ENCODE measurements at places on chromosomes 1 and 21.

DNA sequence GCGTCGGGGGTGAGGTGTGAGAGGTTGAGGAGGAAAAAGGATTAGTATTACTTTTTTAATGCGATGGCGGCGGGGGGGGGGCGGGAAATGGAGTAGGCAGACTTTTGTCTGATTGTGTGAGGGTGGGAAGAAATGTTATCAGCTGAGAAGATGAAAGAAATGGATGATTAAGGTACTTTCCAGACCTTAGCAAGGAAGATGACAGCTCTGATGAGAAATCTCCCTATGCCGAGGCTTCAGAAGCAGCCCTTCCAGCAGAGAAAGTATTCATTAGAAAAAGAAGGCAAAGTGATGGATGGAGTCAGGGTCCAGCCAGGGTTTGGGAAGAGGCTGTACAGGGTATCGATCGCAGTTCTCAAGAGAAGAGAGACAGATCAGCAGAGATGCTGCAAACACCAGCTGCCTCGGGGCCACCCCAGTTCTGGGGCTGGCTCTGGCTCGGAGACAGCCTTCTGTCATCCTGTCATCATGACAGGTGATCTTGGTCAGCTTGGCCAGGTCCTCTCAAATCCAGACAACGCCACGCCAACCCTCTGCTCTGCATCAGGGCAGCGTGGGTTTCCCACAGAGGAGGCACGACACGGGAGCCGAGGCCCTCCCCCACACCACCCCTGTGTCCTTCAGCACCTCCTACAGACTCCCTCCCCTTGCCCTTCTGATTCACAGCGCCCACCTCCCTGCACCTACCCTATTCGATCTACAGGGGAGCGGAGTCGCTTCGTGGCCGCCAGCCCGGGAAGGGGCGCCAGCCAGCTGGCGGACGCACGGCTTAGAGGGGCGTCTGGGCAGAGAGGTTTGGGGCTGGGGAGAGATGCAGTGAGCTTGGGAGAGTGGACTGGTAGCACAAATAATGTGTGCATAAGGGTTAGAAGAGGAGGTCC is 674 bp upstream of the ATXN7L2 start:
- DNase-seq: peak; percentile 26

- no peak for DNase-seq
Observed at GRCh38 chr21:24179110-24179509, 1428.2 kb downstream of the MRPL39 start.

- DNase-seq: no peak
Observed at GRCh38 chr1:100423832-100424337, 71.6 kb downstream of the CDC14A start.

GRCh38 chr1:245108909-245109308 is 45.9 kb upstream of the KIF26B start:
- DNase-seq: no peak

DNA sequence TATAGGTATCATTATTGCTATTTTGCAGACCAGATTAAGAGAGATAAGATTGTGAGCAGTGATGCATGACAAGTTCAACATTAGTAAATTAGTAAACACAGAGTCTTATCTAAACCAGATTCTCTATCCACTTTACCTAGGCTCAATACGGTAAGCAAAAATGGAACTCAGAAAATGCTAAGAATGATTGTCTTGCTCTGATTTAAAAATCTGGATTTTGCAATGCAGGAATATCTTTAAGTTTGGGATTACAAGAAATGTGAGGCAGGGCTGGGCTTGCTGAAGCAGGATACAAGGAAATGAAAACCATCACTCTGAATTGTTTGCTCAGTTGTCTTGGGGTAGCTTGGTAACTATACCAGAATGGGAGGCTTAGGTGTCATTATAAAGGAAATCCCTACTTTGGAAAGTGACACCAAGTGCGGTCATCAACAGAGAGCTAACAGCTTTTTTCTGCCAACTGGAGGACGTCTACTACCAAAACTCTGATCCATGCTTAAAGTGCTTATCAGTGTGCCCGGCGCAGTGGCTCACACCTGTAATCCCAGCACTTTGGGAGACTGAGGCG is 332.7 kb upstream of the RUNX1 start:
- DNase-seq: no peak

GRCh38 chr21:25567472-25567871 is 39.8 kb downstream of the MRPL39 start:
- DNase-seq: no peak

GRCh38 chr1:173255214-173255813 is 48.2 kb upstream of the TNFSF4 start:
- no peak for DNase-seq

DNA sequence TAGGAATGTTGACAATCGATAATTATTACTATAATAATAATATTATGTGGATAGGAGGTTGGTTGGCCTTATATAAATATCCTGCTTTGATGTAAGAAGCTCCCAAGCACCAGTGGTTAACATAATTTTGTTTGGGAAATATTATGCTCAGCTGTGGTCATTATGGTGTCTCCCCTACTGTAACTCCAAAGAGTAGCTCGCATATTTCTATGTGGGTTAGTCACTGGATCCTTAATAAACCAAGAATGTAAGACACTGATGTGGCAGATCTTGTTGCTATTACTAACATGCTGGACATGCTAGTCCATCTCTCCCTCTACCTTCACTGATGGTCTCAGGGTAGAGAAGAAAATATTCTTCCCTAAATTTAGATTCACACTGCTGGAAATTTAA is 79.2 kb upstream of the RALGPS2 start:
- no peak for DNase-seq

- DNase-seq: no peak
Observed at GRCh38 chr1:159005161-159005560, 4.5 kb upstream of the IFI16 start.

DNA sequence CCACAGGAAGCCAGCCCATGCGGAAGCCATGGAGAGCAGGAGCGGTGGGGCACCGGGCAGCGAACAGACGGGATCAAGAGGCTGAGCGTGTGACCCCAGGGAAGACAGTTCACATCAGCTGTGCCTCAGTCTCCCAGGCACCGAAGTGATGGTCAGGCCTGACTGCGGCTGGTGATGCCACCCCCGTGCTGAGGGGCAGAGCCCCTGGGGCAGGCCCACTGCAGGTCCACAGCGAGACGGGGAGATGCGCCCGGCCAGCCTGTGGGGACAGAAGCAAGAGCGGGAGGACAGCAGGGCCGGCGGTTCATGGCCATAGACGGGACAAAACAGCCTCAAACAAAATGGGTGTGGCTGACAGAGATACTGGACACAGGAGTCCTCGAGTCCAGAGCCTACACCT is 93.8 kb downstream of the RIPK4 start:
- no peak for DNase-seq

GRCh38 chr1:106975944-106976343 is 80.5 kb upstream of the PRMT6 start:
- no peak for DNase-seq

DNA sequence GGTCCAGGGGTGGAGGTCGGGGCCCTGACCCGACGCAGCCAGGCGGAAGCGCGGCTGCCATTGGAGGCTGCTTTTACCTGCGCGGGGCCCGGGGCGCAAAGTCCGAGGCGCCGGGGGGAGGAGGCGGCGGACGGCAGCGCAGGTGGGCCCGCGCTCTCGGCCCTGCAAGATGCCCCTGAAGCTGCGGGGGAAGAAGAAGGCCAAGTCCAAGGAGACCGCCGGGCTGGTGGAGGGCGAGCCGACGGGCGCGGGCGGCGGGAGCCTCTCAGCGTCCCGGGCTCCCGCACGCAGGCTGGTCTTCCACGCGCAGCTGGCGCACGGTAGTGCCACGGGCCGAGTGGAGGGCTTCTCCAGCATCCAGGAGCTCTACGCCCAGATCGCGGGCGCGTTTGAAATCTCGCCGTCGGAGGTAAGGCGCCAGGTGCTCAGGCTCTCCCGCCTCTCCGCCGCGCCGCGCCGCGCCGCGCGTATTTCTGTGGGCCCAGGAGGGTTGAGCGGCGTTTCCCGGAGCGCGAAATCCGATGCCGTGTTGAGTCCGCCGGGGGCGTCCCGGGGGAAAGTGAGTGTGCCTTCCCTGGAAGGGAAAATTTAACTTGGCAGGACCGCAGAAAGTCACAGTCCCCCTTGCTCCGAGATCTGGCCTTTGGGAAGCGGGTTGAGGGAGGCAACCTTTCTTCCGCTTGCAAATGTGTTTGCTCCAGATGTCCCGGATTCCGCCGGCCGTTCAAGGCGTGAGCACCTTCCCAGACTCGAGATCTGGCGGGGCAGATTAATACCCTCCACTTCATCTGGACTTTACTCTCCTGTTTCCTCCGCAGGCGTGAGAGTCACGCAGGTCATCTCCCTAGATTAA is at the start of gene GIPC2:
Gene GIPC2, plus strand, starts transcription at position 41 of the 853 bp plus-strand sequence. Its CDS starts 129 bp downstream, at position 170.
- no peak for DNase-seq

DNA sequence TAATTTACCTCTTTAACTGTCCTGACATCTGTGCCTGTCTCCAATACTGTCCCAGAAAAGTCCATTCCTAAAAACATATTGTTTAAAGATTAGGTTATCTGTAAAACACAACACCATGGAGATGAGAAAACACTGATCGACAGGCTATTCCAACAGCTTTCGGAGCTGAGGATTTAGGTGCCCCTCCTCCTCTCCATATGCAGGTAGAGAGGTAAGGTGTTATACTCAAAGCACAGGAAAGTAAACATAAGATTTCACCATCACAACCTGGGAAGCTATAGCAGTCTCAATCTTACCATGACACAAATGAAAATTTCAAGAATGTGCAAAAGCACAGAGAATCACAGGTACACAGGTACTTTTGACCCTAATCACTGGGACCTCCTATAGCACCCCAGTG is 60.9 kb upstream of the RASAL2 start:
- no peak for DNase-seq

- DNase-seq: no peak
Observed at GRCh38 chr1:175314300-175314699, 121.7 kb upstream of the KIAA0040 start.

GRCh38 chr1:9475061-9475627 is 64.1 kb upstream of the SLC25A33 start:
- no peak for DNase-seq

- DNase-seq: no peak
Observed at GRCh38 chr1:163747261-163747660, 425.5 kb downstream of the NUF2 start.

DNA sequence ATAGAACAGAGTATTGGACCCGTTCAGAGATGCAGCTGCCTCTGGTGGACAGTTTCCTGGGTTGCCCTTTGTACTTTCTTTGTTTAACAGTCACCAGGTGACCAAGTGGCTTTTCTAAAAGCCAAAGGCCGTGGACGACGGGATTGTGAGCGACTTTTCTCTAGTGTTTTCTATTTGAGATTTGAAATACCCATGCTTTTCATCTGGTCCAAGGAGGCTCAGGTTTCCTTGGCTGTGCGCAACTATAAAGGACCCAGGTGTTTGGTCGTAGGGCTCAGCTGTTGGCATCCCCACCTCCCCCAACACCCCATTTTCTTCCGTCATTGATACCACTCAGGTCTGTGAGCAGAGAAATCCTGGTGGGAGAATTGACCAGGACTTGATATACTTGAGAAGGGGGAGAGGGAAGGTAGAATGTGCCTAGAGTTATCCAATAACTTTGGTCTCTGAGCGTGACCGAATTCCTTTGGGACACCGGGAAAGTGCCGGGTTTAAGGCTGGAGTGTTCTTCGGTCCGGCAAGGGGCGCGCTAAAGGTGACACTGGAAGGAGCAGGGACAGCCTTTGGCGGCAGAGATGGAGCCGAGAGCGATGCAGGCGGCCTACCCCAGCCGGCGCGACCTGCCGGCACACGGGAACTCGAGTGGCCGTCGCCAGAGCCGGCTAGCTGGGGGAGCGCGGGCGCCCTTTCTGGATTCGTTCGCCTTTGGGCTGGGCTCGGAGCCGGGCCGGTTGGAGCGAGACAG is 83.4 kb upstream of the BMP8A start:
- DNase-seq: no peak

GRCh38 chr1:208929575-208929974 is 653.9 kb upstream of the CAMK1G start:
- no peak for DNase-seq

DNA sequence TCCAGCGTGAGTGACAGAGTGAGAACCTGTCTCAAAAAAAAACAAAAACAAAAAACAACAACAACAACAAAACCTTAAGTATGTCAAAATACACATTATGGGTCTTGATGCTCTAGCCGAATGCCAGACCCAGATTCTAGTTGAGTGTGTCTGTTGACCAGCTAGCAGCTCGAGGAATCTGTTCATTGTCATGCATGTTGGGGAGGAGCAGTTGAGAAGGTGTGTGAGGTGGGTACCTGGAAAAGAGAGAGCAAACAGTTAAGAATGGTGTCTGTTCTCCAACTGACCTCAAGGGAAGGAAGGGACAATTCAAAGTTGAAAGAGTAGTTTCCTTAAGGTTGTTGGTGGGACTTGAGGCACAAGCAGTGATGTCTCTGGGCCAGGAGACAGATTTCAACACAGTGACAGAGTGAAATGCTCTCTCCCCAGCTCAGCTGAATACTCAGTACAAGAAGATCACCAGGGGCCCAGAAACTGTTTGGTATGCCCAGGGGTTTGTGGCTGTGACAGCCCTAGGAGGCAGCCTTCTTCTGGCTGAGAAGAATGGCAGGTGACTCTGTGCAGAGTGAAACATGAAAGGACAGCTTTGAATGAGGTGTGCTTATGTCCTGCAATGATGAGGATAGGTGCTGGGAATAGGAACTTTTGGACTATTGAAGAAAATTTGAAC is 14.4 kb upstream of the POU2F1 start:
- DNase-seq: no peak

- no peak for DNase-seq
Observed at GRCh38 chr1:21818656-21819055, 6.6 kb downstream of the LDLRAD2 start.

GRCh38 chr1:43481491-43481890 is 27.8 kb upstream of the HYI start:
- no peak for DNase-seq

DNA sequence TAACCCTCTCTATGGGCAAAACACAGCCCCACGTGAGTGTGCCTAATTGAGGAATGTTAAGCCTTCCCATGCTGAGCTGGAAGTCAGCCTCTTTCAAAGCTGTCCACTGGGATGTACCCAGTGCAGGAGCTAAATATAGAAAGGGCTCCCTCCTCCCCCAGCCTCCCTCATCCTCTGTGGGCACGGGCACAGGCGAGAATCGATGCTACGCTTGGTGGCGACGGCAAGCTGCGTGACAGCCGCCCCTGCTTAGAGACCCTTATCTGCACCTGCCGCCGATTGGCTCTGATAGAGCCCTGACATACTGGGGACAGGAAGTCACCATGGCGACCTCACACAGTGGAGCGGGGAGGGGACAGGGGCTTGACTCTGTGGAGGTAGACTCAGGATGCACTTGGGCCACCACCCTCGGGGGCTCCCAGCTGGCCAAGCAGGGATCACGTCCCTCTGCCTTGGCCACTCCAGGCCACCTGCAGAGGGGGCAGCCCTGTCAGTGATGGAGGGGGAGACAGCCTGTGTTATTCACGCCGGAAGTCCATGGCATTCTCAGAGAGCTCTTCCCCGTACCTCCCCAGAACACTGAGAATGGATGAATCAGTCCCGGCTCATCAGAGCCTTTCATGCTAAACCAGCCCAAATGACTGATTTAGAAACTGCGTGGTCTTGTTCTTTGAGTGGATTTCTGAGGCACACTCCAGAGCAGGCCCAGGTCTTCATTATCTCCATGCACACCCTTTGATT is 84.8 kb downstream of the KCND3 start:
- no peak for DNase-seq
